ENCODE measurements at places on chromosomes 6 and 20.

DNA sequence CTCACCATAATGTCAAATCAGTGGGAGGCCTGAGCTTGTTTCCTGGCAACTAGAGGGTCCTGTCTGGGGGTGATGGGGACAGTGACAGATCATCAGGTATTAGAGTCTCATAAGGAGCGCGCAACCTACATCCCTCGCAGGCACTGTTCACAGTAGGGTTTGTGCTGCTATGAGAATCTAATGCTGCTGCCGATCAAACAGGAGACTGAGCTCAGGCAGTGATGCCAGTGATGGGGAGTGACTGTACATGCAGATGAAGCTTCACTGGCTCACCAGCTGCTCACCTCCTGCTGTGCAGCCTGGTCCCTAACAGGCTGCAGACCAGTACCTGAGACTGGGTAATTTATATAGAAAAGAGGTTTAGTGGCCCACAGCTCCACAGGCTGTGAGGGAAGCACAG is 147.3 kb downstream of the TTLL2 start:
- no peak for DNase-seq

- DNase-seq, result no peak
These were observed 65.5 kb upstream of the BTBD3 start for GRCh38 chr20:11852189-11852588.

DNA sequence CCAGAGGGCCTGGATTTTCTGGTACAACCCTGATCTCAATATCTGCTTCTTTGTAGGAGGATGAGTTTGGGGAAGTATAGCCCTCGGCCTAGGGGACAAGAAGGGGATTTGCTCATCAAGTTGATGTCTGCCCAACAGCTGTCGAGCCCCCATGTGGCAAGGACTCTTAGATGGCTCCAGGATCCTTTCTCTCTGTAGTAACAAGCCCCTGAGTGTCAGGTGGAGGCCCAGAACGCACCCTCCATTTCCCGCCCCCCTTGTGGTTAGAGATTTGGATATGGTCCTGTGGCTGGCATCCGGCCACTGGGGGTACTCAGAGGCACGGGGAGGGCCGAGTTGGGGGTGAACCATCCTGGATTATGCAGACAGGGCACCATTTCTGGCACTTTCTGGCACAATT is 50.1 kb downstream of the CTCFL start:
- DNase-seq, result no peak

GRCh38 chr20:23609486-23610109 is 3.9 kb upstream of the CST9 start:
- no peak for DNase-seq

GRCh38 chr6:128569732-128570679 is 49.6 kb upstream of the PTPRK start:
- no peak for DNase-seq

Measured in activated T-helper 1 cell treated with anti-CD3 and anti-CD28 coated beads, Interleukin-12 subunit alpha, Interleukin-12 subunit beta, Interleukin-2, Interleukin-4 antibody, amounts not matched to agents 30 ng/mL and 10 ng/mL and 1 ng/mL, durations not matched to agents 14 hours and 24 hours and 36 hours (primary cell).